ENCODE measurements at places on chromosomes 2 and 18. TPM values are rescaled to one million over a fixed set of nuclear protein-coding genes. Genes with fewer than 3 reads are reported as not detected.

DNA sequence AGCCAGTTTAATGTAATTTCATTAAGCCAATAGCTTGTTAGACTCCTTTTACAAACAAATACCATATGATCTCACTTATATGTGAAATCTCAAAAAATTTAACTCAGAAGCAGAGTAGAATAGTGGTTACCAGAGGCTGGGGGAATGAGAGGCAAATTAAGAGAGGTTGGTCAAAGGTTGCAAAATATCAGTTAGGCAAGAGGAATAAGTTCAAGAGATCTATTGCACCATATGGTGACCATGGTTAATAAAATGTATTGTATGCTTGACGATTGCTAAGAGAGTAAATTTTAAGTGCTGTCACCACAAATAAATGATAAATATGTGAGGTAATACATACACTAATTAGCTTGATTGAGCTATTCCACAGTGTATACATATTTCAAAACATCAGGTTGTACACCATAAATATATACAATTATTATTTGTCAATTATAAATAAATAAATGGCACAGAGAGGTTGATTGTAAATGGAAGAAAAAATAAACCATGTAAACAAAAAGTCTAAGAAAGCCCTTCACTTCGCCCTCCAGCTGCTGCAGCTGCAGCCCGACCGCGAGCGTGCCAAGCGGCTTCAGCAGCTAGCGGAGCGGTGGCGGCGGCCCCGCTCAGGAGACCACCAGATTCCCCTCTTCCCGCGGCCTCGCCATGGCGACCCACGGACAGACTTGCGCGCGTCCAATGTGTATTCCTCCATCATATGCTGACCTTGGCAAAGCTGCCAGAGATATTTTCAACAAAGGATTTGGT is 23.0 kb upstream of the ACTR2 start:
- DNase-seq: no peak

The MBP gene
- polyA plus RNA-seq: 9.7 TPM

The GPR39 gene
- polyA plus RNA-seq: 3.3 TPM

DNA sequence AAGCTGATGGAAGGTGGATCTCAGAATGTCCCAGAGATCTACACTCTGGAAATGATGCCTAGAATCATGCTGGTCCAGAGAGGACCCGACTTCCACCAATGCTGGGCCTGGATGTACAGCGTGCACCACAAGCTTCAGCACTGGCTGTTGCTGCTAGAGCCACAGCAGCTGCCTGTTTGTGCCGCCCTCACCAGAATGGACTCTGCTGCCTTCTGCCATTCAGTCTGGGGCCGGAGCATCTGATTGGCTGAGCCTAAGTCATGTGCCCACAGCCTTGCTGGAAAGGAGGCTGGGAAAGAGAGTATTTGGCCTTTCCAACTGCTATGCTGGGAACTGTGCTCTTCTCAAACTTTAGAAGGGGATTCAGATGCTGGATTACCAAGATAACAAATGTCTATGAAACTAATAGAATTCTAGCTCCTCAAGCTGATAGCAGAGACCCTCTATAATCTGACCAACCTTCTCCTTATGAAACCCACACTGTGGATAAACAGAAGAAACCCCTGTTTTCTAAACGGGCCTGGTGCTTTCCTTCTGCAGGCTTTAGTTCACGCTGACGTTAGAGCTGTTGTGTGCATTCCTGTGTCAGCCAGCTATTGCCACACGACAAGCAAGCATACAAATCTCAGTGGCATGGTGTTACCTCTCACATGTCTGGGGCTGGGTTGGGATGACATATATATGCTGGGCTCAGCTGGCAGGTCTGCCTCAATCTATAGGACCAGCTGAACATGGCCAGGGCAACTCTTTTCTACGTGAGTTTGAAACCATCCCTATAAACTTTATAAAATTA is 4.1 kb upstream of the LOXHD1 start:
- no peak for DNase-seq

The PMS1 gene
- 7.6 TPM for polyA plus RNA-seq

Measured in liver (tissue), 10 donors.